Smooth muscle cell of bladder (primary cell): ENCODE measurements at places on chromosomes 1 and 21. TPM values are rescaled to one million over a fixed set of nuclear protein-coding genes. Genes with fewer than 3 reads are reported as not detected.

KRTAP22-1 gene
- total RNA-seq, result not detected in 2 replicates

PLCH2 gene
- total RNA-seq, result 0.09 and 0.14 TPM in 2 replicates

INSRR gene
- not detected in 2 replicates for total RNA-seq

ZNF695 gene
- 0.65 and 0.71 TPM in 2 replicates for total RNA-seq
